ENCODE measurements at places on chromosomes 11 and 22. TPM values are rescaled to one million over a fixed set of nuclear protein-coding genes. Genes with fewer than 3 reads are reported as not detected.

Gene SLC22A12
- total RNA-seq: not detected

Gene RFPL1
- total RNA-seq: not detected

Gene ASRGL1
- 1.5 TPM for total RNA-seq

Gene SLC22A6
- total RNA-seq: not detected

Gene KCNJ11
- not detected for total RNA-seq

Gene PRRG4
- 0.06 TPM for total RNA-seq

Gene OR5B21
- total RNA-seq: not detected

Gene PPP2R5B
- 10.3 TPM for total RNA-seq

Gene HEPN1
- not detected for total RNA-seq

Gene NAA40
- total RNA-seq: 9.7 TPM

Gene P4HA3
- total RNA-seq: 10.6 TPM

Gene IL17REL
- total RNA-seq: not detected

Gene OR2AG1
- total RNA-seq: not detected

Gene CAVIN3
- 433 TPM for total RNA-seq

Gene PTPRJ
- 9.8 TPM for total RNA-seq

All from aortic smooth muscle cell (primary cell).